ENCODE measurements at places on chromosomes 5 and 9.
A peak's percentile ranks its signal among the peaks of the same experiment; 100 is the strongest.

DNA sequence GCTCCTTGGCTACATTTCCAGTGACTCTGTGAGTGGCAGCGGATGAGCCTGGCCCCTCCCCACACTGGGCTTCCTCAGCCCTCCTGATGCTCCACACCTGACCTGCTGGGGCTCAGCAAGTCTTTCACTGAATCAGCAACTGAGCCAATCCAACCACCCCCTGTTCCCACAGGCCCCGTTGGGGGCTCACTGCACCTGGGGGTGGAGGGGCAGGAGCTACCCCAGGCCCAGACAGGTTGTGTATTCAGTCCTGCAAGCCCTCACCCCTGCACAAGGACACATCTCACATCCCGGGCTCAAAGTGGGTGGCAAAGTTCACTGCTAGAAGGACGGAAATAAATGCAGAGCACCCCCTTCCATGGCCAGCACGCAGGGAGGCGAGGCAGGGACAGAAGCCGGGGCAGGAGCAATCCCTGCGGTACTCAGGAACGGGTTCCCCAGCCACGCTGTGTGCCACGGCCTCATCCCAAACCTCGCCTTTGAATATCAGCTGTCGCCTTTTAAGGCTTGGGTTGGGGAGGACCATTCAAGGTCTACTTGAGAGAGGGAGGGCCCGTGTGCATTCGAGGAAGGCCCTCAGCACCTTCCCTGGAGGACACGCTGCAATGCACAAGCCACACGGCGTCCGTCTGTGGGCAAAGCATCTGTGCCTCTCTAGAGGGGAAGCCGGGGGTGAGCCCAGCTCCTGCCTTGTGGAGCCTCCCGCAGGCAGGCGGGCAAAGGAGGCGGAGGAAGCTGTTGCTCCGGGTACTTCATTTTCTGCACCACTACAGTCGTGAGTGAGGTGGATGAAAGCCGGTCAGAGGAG, 75.0 kb upstream of the SARDH start:
- DNase-seq, result no peak

- DNase-seq, result no peak
Observed at GRCh38 chr5:42927730-42928129, 112.4 kb downstream of the ANXA2R start.

DNA sequence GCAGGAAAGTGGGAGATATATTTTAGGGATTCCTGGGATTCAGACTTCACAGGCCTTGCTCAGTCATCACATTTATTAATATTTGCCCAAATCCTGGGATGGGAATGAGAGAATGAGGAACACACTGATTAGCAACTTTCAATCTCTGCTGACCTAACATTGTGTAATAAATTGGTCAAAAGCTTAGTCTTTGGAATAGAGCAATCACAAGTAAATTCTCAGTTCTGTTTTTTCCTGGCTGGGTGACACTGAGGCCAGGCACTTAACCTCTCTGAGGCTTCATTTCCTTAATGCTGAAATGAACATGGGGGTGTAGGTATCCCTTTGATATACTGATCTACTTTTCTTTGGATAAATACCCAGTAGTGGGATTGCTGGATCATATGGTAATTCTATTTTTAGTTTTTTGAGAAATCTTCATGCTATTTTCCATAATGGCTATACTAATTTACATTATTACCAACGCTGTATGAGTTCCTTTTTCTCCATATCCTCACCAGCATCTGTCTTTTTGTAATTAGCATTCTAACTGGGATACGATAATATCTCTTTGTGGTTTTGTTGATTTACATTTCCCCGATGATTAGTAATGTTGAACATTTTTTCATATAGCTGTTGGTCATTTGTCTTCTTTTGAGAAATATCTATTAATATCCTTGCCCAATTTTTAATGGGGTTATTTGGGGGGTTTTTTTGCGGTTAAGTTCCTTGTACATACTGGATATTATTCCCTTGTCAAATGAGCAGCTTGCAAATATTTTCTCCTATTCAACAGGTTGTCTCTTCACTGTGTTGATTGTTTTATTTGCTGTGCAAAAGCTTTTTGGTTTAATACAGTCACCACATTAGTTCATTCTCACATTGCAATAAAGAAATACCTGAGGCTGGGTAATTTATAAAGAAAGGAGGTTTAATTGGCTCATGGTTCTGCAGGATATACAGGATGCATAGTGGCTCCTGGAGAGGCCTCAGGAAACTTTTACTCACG, 36.8 kb upstream of the NIPBL start:
- DNase-seq, result no peak

DNA sequence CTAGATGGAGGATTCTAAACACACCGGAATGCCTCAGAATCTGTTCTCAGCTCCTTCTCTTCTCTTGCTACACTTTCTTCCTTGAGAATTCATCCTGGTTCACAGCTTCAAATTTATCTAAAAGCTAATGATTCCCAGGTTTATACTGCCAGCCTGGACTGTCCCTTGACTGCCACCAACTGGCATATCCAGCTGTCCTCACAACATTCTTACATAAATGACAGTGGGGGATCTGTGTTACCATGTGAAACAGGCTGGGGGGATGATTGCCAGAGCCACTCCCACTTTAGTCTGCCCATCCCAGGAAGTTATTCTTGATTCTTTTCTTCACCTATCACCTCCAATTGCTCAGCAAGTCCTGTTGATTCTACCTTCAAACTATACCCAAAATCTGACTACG, 27.2 kb upstream of the ZFR start:
- no peak for DNase-seq

- DNase-seq, result no peak
Observed at GRCh38 chr9:93857528-93857927, 97.6 kb downstream of the BARX1 start.

DNA sequence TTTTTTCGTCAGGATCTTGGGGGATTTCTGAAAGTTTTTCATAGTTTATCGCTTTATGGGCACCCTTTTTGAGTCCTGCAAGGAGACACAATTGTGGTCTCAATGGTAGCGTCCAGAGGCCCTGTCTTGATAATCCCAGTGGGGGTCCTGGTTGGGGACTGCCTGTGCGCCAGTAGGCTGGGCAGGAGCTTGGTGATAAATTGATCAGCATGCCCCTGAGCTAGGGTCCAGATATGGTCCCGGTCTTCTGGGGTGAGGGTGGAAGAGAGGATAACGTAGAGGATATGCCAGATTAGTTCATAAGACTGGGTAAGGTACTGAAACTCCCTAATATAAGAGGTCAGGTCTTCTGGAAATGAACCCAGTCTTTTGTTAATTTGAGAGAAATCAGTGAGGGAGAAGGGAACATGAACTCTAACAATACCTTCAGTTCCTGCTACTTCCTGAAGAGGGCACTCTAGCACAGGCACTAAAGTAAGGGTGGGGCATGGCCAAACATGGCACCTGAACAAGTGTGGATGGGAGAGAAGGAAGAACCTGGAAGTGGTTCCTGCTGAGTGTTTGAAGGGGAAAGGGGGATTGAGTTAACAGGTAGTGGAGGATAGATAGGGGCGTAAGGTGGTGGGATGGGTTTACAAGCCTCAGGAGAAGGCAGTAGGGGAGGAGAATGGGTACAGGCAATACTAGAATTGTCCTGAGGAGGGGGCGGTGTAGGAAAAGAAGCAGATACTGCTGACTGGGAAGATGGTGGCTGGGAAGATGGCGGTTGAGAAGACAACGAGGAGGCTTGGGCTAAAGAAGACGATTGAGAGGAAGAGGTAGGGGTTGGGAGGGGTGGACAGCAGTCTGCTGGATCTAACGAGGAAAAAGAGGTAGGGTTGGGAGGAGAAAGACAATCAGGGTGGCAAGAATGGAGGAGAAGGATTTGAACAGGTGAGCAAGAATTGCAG, 33.8 kb upstream of the ANXA2R start:
- DNase-seq, result peak; percentile 19

GRCh38 chr9:79164406-79164805, 407.4 kb upstream of the TLE4 start:
- DNase-seq, result no peak

DNA sequence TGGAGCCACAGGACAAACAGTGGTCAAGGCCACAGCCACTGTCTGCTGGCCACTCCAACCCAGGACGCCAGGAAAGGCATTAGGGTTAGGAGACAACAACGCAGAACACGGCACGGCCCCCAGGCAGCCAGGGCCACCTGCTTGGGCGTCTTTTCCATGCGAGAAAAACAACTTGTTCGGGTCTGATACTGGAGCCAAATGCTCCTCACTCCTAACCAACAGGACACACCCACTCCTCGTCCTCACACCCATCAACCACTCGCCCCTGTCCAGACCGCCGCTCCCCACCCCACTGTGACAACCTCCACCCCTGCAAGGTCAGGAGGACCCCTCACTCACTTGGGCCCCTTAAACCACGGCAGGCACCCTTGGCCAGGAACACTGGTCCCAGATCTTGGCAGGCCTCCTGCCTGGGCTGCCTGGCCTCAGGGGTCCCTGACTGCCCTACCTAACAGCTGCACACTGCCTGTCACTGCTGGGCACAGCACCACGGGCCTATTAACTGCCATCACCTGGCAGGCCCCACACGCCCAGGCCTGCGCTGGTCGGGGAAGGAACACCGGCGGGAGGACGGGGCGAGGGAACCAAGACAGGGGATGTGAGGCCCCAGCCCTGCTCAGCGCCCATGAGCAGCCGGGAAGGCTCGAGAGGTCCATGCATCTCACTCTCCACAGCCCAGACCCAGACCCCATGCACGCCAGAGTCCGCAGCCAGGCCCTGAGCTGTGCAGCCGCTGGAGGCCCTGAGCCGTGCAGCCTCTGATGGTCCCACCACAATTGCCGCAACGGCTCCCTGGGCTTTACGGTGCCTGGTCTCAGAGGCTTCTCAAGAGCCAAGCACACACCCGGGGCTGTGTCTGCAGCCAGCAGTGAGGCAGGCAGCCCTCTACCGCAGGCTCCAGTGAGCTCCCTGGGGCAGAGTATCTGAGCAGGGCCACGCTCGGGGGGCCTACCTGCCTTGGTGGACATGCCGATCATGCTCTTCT, 13.8 kb downstream of the CLPTM1L start:
- no peak for DNase-seq

GRCh38 chr9:27304521-27304920, 7.6 kb upstream of the EQTN start:
- DNase-seq, result no peak

- no peak for DNase-seq
Observed at GRCh38 chr5:20959347-20959746, 971.3 kb upstream of the CDH18 start.

- no peak for DNase-seq
Observed at GRCh38 chr5:45737153-45737552, 41.0 kb upstream of the HCN1 start.
